ENCODE measurements at places on chromosomes 13 and 19.
A peak's percentile ranks its signal among the peaks of the same experiment; 100 is the strongest.

DNA sequence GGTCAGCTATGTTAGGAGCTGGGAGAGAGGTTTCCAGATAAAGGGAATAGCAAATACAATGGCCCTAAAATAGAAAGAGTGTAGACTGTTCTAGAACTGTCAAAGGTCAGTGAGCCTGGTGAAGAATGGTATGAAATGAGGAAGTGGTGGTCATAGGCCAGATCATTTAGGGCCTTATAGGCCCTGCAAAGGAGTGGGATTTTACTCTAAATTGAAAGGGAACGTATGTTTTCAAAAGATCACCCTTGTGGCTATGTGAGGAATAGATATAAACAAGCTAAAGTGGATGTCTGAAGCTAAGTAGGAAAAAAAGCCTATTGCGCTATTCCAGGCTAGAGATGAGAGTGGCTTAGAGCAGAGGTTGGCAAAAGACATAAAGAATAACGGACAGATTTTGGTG, 70.7 kb upstream of the TDRD3 start:
- DNase-seq: no peak

DNA sequence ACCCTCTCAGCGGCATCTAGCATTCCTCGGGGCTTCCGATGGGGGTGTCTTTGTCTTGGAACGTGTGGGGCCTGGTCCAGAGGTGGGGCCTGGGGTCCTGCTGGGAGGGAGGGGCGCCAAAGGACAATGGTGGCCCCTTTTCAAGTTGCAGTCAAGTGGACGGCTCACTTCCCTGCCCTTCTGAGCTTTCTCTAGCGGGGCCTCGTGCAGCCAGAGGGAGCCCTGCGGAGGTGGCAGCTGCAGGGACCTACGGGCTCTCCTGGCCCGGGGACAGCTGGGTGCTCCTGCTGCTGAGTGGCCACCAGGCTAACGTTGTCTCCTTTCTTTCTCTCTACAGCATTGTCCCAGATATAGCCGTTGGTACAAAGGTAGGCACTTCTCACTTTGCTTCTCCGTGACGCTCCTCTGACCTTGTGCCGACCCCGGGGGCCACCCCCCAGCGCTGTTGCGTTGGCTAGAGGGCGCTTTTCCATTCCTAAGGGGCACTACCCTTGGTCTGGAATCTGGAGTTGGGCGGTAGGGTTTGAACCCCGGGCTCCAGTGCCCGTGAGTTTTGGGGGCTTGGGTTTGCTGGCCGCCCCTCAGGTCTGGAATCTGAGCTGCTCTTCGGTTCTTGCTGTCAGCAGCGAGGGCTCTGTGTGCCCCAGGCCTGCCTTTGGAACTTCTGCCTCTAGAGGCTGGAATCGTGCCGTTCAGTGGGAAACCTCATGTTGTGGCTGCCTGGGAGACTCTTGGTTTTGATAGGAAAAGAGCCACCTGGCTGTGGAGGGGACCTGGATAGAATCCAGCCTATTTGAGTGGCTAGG, 2.0 kb downstream of the PTBP1 start:
- DNase-seq: no peak

GRCh38 chr19:38047641-38048040, 140.6 kb downstream of the SIPA1L3 start:
- DNase-seq: no peak

DNA sequence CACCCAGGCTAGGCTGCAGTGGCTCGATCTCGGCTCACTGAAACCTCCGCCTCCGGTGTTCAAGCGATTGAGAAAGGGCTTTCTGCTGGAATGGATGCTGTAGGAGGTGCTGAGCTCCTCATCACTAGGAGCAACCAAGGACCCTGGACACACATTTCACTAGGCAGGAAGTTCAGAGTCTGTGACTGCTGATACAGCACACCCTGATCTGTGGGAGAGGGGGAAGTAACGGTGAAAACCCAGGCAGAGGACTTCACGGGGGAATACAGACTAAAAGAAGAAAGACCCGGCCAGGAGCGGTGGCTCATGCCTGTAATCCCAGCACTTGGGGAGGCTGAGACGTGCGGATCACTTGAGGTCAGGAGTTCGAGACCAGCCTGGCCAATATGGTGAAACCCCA, 11.9 kb upstream of the NOTCH3 start:
- DNase-seq: no peak

- DNase-seq: no peak
Observed at GRCh38 chr19:47381121-47381520, 32.0 kb downstream of the DHX34 start.

- DNase-seq: no peak
Observed at GRCh38 chr19:38715555-38715954, 28.7 kb downstream of the CAPN12 start.

- DNase-seq: no peak
Observed at GRCh38 chr19:1764729-1765128, 11.4 kb downstream of the ONECUT3 start.

GRCh38 chr19:58569191-58569942, 3.8 kb downstream of the MZF1 start:
- no peak for DNase-seq

DNA sequence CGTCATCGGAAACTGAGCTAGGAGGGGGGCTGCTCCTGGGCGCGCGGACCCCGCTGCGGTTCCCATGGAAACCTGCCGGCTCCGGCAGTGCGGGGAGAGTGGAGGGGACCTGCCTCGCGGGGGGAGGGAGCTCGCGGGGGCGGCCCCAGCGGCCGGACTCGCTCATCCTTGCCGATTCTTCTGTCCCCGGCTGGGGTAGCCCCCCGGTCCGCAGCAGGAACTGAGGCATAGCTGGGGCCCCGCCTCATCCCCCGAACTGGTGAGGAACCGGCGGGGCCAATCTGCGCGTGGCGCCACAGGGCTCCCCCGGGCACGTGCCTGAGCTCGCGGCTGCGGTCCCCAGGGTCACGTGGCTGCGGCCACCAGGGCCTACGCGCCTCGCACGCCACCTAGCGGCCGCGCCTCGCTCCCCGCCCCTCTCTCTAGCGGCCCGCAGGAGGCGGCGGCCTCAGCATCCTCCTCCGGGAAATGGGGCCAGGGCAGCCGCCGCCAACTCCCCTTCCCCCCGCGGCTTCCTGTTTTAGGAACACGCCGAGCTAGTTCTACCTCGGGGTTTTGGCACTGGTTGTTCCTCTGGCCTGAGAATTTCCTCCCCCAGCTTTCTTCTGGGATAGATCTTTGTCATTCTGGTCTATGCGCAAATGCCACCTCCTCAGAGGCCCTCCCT, 1.7 kb upstream of the ELAVL3 start:
- peak; percentile 92 for DNase-seq

- DNase-seq: no peak
Observed at GRCh38 chr19:46492841-46493235, 2.8 kb downstream of the PNMA8B start.

GRCh38 chr13:27440408-27440807, 10.0 kb downstream of the MTIF3 start:
- no peak for DNase-seq

DNA sequence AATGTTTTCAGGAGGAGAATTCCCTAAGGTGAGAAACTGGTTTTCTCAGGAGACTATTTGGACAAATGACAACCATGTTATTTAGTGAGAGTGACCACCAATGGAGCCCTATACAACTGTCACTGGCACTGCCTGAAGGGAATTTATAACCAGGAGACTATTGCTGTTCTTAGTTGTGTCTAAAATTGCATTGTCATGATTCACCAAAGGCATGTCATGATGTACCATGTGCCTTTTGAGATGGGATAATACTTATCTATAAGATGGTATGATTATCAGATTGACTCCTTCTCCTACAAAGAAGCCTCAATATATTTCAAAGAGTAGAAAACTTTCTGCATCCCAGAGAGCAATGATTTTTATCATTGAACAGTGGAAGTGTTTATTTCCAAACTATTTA, 739.4 kb upstream of the GPC6 start:
- DNase-seq: no peak

- no peak for DNase-seq
Observed at GRCh38 chr13:23325191-23325590, 108.3 kb downstream of the SACS start.

- DNase-seq: no peak
Observed at GRCh38 chr13:75495938-75496337, 14.0 kb upstream of the TBC1D4 start.

DNA sequence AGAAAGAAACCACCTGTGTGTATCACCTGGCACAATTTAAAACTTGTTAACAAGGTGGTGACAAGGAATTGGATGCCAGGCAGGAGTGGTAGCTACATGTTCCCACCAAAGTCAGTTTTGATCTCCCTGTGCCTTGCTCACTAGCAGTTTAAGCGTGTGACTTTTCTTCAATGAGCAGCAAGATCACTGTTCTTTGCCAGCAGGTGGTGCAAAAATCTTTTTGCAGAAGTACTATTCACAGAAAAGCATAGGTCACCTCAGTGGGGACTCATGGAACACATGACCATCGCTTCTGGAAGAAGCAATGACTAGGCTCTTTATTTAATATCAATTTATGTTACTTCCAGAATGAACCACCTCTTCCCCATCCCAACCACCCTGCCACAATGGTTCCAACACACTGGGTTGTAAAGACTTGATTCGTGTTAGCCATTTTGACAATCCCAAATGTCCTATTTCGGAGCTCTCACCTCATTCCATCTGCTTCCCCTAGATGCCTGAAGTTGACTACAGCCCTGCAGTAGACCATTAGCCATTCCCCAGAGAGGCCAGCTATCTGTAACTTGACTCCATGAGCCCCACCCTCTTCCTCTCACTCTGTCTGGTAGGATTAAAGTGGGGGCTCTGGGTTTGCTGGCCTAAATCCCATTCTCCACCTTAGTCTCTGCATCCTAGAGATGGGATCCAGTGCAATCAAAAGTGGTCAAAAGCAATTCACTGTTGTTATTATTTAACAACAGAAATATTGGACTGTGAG, 59.1 kb upstream of the TNFRSF19 start:
- peak; percentile 3 for DNase-seq

DNA sequence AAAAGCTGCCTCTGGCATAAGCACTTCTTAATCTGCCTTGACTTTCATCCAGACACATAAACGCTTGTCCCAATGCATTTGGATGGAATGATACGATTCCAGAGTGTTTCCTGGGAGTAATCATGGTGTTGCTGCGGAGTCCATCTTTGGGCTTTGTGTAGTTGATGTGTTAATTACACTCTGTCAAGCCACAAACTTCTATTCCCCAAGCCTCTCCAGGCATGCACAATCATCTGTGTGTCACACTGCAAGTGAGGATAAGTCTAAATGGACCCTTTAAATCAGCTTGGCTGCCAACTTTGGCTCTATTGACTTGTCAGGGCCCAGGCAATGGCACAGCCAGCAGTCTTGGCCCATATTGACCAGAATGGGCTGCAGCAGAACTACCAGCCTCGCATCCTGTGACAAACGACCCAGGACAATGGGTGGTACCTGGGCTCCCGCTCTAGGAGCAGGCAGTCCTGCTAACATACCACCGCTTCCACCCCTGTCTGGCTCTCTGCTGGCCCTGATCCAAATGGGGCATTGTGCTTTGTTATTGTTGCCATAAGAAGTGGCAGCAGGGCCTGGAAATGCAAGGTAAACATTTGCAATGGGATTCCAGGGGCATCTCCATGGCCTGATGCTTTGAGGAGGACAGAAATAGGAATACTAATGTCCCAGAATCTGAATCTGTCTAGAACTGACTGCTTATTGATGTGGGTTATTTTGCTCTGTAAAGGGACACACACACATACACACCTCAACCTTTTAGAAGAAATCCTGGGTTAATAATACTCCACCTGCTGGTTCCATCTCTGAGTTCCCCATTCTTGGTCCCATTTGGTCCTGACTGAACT, 127.2 kb downstream of the DNAJC15 start:
- no peak for DNase-seq

DNA sequence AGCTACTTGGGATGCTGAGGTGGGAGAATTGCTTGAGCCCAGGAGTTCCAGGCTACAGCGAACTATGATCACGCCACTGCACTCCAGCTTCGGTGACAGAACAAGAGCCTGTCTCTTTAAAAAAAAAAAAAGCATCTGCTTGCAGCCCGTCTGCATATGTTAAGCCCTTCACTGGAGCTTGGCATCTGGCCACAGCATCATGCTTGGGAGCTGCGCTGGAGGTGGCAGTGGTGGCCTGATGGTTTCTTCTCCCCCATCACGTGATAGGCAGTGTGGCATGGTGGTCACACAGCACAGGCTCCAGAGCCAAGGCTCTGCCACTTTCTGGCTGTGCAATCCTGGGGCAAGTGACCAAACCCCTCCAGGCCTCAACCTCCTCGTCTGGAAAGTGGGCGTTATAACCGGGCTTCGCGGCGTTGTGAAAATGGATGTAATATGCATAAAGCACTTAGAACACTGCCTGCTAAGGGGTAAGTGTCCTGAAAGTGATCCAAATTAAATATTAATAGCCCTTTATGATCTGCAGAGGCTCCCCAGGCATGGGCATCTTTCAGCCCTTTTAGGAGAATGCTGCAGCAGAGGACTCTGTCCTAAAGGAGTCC, 24.4 kb downstream of the MARK4 start:
- no peak for DNase-seq

- no peak for DNase-seq
Observed at GRCh38 chr19:34960103-34960805, 3.8 kb downstream of the ZNF792 start.

DNA sequence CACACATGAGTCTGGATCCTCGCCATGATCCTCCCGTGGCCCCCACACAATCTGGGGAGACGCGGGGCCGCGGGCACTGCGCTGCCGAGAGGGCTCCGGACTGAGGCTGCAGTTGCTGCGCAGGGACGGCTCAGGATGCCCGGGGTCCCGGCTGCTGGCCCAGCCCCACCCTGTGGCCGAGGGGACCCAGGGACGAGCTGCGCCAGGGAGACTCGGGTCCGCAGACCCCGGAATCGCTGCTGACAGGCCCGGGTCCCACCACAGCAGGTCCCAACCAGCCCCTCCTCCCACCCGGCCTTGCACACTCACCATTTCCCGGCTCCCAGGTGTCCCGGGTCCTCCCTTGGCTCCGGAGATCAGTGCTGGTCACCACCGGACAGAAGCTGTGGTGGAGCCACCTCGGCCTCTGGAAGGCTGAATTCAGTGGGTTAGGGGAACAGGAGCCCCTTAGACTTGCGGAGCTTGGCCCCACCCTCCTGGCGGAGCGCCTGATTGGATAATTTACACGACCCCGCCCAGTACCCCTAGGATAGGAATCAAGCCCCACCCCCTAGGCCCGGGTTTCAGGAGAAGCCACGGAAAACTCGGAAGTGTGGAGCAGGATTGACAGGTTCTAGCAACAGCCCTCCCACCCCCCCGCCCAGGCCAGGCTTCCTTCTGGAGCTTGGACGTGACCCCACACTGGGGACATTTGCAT, 57.4 kb downstream of the ZNF44 start:
- no peak for DNase-seq

DNA sequence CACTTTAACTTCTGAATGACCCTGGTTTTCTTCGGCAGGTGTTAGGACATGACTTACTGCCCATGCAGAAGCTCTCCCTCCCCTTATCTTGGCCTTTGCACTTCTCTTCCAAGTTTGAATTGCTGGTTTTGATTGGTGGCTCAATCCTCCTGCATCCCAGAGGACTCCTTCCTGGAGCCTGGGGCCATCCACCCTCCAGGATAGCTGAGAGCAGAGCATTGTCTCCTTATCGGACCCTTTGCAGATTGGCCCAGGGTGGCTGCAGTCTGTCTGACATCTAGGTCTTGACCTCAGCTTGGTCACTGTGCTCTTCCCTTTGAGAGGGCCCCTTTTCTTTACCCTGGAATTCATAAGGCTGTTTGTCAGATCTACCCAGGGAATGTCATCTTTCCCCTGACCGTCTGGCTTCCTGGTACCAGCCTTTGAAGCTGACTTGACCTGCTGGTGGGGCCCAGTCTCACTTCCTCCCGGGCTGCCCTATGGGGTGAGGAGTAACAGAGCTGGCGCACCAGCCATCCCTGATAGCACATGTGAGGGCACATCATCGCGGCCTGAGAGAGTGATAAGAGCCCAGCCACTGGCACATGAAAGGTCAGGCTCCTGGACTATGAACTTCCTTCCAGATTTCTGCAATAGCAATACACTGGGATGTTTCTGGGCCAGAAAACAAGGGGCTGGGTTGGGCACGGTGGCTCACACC, 172.9 kb upstream of the UBL3 start:
- no peak for DNase-seq

GRCh38 chr19:54183431-54183830, 5.9 kb downstream of the MBOAT7 start:
- DNase-seq: no peak

Measured in activated CD4-positive, alpha-beta T cell treated with anti-CD3 and anti-CD28 coated beads, Interleukin-2, amount 50 U/mL, for 16 hours (primary cell).